ENCODE measurements at places on chromosomes 2 and 18.
A peak's percentile ranks its signal among the peaks of the same experiment; 100 is the strongest.

DNA sequence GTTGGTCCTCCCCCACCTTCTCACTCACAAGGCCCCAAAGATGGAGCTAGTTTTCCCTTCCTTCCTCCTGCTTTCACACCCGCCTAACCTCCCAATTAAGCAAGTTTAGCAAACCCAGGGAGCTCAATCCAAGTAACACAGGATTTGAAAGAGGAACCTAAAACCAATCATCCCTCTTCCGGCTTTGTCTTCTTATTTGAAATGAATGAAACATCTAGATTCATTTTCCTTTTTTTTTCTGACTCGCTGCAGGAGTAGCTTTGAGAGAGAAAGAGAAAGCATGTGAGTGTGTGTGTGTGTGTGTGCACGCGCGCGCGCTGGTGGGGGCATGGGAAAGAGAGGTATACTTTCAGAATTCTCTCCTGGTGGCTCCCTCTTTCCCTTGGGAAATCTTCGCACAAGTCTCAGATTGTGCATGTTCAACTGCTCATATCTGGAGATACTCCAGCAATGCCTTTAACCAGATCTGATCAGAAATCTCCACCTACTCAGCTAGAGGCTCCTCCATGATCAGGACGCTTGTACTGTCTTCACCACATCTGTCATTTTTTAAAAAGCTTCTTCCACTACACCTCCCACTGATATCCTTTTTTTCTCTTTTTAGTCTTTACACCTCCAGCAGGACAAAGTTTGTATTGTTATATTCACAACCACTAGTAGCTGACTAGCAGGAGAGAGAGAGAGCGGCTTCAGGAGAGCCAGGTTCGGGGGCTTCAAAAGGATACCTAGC is 1.7 kb downstream of the SLC8A1 start:
- no peak for DNase-seq

DNA sequence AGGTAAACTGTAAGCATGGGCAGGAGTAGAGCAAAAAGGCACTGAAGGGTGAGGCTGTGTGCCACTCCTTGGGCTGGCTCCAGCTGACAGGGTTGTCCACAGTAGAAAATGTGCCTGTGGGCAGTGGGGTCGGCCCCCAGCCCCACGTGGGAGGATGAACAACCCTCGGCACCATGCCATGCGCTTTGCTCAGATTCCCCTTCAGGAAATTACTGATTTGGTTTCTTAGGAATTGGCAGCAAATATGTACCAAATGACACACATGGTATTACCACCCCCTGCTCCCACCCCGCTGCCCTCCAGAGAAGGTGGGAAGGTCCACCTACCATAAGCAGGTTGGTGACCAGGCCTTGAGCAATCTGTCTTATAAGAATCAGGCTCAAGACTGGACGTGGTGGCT is 13.6 kb downstream of the ADCY3 start:
- no peak for DNase-seq

DNA sequence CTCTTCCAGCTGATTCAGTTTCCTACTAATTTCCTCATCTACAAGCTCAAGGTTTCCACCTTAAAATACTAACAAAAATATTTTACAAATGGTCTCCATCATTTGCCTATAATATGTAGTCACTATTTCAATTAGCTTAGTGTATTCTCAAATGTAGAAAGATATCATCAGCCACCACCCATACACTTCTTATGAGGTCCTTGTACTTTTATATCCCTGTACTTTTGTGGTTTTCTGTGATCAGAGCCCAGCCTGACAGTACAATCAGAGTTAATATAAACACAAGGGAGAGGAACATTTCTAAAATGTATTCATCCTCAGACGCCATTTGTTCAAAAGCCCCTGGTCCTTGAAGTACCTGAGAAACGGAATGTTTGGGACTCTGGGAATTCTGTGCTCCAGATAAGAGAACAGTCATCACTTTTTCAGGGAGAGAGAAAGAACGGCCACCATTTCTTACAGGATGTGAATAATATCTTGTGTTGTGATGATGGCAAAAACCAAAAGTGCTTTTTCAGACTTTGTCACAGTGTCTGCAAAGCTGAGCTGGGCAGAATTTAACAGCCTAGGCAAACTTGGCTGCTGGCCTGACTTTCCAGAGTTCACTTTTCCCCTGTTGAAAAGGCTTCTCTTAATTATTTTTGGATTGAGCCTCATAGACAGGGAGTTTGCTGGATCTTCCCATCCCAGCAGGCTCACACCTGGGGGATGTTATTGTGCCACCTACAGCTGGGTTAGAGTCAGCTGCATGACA is 361.7 kb upstream of the ACVR2A start:
- no peak for DNase-seq

- peak; percentile 5 for DNase-seq
Measured at GRCh38 chr2:17540093-17540812, at the start of gene VSNL1. TSS of gene VSNL1 (plus strand) at chr2:17540696. CDS start at chr2:17592075, 51,379 bp downstream.

- DNase-seq = no peak
Measured at GRCh38 chr2:199144036-199144435, 313.7 kb downstream of the SATB2 start.

DNA sequence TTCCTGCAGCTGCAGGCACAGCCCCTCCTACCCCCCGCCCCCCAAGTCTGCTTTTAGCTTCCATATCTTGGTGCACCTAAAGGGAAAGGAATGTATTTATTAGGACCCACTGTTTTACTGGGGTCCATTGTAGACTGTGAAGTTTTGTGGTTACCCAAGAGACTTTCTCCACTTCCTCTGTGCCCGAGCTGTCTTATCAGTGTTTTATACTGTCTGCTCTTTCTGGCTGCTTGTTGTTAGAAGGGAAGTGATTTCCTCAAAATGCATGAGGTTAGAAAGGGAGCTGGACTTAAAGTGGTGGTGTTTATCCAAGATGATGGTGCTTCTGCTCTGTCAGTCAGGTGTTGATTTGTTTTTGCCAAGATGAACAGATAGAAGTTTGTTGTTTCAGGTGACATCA is 85.0 kb downstream of the PTH2R start:
- no peak for DNase-seq

DNA sequence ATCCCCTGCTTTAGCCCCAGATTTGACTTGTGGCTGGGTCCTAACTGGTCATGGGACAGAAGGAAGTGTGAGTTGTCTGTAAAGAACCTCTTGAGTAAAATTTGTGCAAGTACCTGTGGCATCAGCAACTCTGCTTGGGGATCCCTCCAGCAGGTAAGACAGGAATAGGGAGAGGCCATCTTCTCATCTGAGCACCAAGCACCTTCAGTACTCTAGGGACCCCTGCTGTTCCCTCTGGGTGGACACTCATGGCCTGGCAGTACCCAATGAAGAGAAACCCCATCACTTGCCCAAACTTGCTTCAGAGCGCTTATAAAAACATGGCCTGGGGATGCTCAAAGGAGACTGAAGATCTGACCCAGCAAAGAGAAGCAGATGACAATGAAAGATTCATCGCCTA is 297.8 kb downstream of the SP3 start:
- DNase-seq = peak; percentile 38

DNA sequence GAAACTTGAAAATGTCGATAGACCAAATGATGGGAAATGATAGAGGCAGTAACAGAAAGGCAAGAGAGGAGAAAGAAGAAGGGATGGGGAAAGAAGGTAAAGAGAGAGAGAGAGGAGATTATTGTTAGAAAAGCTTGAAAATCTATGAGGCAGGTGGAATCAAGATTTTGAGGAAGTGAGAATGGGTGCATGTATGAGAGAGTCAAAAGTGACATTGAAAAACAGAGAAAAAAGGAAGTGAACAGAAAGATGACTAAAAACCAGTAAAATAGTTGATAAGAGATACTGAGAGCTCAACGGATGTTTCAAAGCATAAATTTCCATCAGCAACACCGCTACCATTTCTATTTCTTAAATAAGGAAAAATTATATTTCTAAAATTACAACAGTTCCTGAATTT is 327.4 kb upstream of the CWC22 start:
- DNase-seq = no peak

DNA sequence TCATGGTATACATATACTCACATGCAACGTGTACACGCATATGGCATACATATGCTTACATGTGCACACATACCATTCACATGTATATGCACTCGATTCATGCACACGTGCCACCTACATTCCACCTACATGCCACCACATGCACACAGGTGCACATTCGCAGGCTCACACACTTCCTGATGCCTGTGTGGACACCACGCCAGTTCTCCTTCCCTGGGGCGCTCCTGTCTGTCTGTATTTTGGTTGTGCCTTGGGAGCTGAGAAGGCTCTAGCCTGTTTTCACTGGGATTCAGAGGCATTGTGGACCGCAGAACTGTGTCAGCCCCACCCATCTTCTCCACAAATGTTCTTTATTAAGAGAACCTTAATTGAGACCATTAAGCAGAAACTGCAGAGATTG is 96.6 kb upstream of the CTDP1 start:
- no peak for DNase-seq

GRCh38 chr2:150916467-150917396 is 344.9 kb downstream of the RBM43 start:
- DNase-seq = no peak
